HTR-8/SVneo (cell line): ENCODE measurements at places on chromosomes 13 and 19.

DNA sequence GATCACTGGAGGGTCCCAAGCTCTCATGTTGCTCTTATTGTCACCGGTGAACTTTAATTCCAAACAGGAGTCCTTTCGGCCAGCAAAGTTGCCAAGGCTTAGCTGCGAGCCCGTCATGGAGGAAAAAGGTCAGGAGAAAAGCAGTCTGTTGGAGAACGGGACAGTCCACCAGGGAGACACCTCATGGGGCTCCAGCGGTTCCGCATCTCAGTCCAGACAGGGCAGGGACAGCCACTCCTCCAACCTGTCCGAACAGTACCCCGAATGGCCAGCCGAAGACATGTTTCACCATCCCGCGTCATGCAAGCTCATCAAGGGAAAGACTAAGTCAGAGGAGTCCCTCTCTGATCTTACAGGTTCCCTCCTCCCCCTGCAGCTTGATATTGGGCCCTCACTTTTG, 10.4 kb downstream of the ZNF91 start:
- no peak for DNase-seq

- DNase-seq, result no peak
Measured at GRCh38 chr13:76131551-76131950, 495.4 kb downstream of the LMO7 start.

- DNase-seq, result no peak
Measured at GRCh38 chr13:112118451-112119064, 51.6 kb downstream of the SOX1 start.

GRCh38 chr13:20465218-20465879, 60.3 kb downstream of the CRYL1 start:
- no peak for DNase-seq

- DNase-seq, result no peak
Measured at GRCh38 chr13:40682449-40683240, 16.2 kb upstream of the FOXO1 start.

- no peak for DNase-seq
Measured at GRCh38 chr19:51204321-51204720, 20.6 kb upstream of the CD33 start.

GRCh38 chr19:34173193-34173956, 1.1 kb downstream of the LSM14A start:
- peak; percentile 35 for DNase-seq
